ENCODE measurements at places on chromosomes 12 and 14.

- DNase-seq: no peak
Measured at GRCh38 chr12:50728841-50729240, 35.1 kb upstream of the ATF1 start.

DNA sequence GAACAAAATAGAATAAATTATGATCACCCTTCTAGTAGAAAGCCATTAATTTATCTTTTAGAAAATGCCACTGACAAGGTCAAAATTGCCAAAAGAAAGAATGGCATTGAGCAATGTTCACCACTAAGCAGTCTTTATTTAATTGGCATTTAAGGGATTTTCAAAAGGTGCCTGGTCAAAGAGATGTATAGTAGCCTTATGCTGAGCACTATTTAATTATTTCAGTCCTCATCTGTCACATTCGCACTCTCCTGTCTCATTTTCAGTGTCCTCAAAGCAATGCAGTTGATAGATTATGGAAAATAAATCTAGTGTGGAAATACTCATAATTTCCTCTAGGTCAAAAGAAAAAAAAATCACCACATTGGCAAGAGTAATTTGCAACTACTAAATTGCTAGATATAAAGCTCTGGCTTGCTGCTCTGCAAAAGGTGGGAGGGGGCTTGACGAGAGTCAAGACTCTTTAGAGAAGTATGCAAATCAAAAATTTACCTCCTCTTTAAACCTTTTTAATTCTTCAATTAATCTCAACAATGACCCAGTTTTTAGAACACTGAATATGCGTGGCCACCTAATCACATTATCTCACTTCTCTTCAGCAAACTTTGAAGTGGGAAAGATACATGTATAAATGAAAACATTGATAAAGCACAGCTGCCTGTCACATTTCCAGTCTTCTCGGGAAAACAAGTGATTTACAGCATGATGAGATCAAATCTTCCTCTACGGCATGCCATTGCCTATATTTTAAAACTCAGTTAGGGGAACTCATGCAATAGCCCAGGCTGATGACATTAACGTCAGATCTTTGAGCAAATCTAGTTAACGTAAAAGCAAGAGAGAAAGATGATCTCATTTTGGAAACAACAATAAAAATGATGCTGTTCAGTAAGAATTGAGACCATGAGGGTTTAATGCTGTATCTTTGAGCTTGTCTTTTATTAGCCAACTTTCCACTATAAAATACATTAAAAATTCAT is 373.1 kb upstream of the DCN start:
- no peak for DNase-seq

- DNase-seq: no peak
Measured at GRCh38 chr12:106065506-106065905, 73.2 kb downstream of the NUAK1 start.

GRCh38 chr12:14272956-14273912 is 92.2 kb upstream of the ATF7IP start:
- DNase-seq: no peak

- no peak for DNase-seq
Measured at GRCh38 chr14:104799244-104800014, 1.5 kb upstream of the ZBTB42 start.

All from stimulated activated CD4-positive, alpha-beta T cell treated with anti-CD3 and anti-CD28 coated beads, Interleukin-15, amount 100 ng/mL, for 1 hour (primary cell).